Left renal cortex interstitium (tissue), 4 donors: ENCODE measurements at places on chromosomes 11 and 22. TPM values are rescaled to one million over a fixed set of nuclear protein-coding genes. Genes with fewer than 3 reads are reported as not detected.
A peak's percentile ranks its signal among the peaks of the same experiment; 100 is the strongest.

DNA sequence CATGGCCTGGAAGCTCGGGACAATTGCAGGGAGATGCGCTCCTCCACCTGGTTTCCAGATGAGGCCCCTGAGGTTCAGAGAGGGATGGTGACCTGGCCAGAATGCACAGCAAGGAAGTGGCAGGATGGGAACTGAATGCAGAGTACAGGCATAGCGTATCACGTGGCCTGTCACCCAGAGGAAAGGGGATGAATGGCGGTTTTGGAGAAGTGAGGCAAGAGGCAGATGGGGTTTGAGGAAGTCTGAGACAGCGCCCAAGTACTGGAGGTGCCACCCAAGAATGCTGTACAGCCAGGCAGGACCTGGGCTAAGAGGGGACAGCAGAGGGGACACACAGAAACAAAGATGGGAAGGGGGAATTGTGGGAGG lies 4.9 kb downstream of the RAB3IL1 start:
- DNase-seq, result no peak

DNA sequence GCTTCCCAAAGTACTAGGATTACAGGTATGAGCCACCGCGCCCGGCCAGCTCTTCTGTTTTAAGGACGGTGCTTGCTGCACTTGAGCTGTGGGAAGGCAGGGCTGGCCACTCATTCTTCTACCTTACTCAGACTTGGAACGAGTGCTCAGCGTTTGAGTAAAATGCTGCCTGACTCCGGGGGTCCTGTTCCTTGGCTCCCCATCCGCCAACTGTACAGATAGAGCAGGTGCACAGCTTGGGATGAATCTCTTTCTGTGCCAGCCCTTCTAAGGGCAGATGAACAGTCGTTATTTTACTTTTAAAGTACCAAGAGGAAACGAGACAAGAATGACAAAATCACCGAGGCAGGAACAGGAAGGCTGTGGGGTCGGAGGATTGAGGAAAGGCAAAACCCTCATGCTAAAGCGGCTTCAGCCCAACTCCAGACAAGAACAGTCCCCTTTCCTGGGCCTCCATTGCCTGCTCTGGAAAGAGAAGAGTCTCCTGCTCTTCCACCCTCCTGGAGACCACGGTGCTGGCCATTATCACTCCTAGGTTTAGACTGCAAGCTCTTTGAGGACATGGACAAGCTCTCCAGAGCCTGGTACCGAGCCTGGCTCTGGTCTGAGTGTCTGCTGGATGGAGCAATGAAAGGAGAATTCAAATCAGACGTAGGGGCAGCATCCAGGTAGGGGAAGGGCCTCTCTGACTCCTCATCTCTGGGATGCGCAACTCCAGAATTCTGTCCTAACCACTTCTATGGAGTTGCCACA lies 1.1 kb upstream of the SUN2 start:
- DNase-seq, result no peak

DNA sequence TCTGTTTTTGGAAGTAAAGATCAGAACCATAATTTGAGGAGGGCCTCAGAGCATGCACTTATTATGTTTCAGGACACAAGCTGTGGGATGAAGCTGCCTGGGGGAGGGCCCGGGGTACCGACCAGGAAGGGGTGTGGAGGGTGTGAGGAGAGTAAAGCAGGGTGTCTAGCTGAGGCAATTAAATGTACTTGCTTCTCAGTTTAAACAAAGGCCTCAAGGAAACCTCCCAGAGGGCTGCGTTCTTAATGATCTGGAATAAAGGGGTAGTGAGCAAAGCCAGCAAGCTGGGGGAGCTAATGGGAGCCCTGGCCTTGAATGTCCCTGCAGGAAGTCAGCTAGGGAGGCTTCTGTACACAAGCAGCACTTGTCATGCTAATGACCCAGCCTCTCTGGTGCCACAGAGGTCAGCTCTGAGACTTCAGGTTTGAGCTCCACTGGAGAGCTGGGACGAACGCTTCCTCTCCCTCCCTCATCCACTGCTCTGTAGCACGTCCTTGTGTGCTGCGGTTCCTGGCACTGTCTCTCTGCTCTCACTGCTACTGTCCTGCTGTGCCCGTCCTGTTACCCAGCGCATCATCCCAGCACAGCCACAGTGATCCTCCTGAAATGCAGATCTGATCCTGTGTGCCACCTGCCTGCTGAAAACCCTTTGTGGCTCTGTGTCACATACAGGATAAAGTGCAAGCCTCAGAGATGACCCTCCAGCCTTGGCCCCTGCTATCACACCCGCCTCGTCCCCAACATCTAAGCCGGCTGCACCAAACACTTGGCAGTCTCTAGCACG lies 159.7 kb downstream of the DBX1 start:
- DNase-seq, result peak; percentile 57

PLEKHB1 gene
- 17.6 TPM for polyA plus RNA-seq

DNA sequence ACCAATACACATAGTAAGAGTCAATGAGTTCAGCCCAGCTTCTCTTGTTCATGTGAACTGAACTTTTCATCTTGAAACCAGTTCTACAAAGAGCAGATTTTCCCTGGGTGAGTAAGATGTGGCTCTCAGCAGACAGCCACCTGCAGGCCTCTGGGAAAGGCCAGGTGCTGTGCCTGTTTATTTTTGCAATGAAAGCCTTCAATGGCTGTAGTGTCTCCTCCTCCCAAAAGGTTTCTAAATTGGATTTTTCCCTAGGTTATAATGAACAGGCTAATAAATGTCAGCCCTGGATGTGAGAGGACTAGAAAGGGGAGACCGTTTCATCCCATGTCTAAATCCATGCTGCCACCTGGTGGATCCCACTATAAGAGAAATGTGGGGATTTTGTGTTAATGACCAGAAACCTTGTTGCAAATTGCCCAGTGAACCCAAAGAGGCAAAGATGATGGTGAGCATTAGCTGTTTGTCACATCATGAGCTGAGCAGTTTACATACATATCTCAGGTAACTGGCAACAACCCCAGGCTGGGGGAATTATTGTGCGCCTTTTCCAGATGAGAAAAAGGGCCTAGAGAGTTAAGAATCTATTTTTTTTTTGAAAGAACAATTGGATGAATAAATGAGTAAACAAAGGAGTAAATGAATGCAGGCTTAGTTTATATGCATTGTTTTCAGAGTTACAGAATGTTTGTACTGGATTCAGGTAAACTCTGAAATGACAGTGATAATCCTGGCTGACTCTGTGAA lies 12.7 kb downstream of the C11orf91 start:
- no peak for DNase-seq

LRRC56 gene
- 4.9 TPM for polyA plus RNA-seq

- DNase-seq, result no peak
Observed at GRCh38 chr11:4763096-4763495, 6.6 kb downstream of the OR51F1 start.

DNA sequence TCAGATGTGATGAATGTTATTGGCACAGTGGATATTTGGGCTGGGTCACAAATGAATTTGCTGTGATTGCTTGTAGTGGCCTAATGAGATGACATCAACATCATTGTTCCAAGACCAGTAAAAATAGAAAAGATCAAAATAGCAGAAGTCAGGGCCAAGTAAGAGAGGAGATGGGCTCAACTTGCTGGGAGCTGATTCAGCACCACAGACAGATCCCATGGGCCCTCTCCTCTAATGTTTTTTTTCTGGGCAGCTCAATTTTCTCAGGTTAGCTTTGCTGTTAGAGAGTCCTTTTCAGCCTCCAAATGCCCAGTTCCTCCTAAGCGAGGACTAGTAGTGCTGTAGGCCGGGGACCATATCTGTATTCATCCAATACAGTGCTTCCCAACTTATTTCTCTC lies 86.0 kb upstream of the IZUMO1R start:
- DNase-seq, result no peak

RBM14 gene
- 98.0 TPM for polyA plus RNA-seq

DNA sequence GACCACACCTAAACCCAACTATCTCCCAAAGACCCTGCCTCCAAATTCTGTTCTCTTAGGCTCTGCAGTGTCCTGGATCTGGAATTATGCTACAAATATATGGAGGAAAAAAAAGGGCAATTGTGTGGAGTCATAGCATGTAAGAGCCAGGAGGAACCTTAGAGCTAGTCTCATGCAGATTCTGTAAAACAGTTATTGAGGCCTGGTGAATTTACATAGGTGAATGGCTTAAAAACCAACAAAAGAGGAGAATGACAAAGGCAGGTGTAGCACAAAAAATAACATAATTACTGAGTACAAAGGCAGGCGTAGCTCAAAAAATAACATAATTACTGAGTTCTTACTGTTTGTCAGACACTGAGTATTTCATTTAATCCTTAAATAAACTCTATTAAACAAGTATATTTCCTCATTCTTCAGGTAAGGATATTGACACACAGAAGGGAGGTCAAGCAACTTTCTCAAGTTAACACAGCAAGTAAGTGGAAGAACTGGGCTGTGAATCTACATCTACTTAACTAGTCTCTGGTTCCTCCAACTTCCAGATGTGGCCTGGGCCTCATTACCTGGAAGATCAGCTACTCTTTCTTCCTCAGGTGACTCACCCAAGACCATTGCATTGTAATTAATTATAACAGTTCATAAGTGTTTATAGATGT lies 938.9 kb upstream of the TENM4 start:
- no peak for DNase-seq

DNA sequence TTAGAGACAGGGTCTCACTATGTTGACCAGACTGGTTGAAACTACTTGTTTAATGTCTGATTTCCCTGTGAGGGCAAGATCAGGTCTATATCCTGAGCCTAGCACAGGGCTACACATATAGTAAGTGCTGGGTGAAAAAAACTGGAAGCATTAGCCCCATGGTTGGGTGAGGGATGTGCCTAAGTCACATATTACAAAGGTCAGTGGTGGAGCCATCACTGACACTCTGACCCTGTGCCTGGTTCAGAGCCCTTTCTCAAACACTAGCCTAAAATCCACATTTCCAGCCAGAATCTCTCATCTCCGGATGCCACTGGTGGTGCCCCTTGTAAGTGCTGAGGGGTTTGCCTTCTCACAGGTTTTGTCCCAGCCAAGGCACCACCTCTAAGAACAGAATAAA lies 9.0 kb downstream of the TBC1D10A start:
- no peak for DNase-seq

- DNase-seq, result no peak
Observed at GRCh38 chr11:75201771-75202170, 38.8 kb upstream of the TPBGL start.

- no peak for DNase-seq
Observed at GRCh38 chr22:40042312-40042711, 47.6 kb downstream of the FAM83F start.

- DNase-seq, result no peak
Observed at GRCh38 chr11:34432822-34433221, 5.9 kb upstream of the CAT start.

- no peak for DNase-seq
Observed at GRCh38 chr11:12503039-12503484, 125.7 kb downstream of the PARVA start.

GAL3ST3 gene
- polyA plus RNA-seq, result 8.6 TPM

DNA sequence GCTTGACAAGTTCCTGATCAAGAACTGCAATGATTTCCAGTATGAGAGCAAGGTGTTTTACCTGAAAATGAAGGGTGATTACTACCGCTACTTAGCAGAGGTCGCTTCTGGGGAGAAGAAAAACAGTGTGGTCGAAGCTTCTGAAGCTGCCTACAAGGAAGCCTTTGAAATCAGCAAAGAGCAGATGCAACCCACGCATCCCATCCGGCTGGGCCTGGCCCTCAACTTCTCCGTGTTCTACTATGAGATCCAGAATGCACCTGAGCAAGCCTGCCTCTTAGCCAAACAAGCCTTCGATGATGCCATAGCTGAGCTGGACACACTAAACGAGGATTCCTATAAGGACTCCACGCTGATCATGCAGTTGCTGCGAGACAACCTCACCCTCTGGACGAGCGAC lies 12.0 kb downstream of the YWHAH start:
- DNase-seq, result no peak

GRCh38 chr11:11046781-11047180 lies 188.9 kb upstream of the ZBED5 start:
- no peak for DNase-seq

DNA sequence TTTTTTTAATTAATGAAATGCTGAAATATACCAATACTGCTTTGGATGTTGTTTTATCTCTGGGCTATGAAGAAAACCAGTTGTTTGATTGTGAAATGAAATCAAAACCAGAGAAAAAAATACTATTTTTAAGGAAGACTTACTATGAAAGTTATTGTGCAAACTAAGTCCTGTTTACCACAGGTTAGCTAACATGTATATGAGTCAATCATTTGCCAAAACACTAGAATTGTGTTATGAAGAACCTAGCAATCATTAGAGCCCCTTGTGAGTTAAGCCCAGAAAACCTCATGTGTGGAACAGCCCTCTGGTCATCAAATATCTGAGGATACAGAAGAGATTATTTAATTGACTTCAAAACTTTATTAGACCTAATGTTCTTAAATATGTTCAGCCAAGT lies 83.7 kb downstream of the FAT3 start:
- DNase-seq, result no peak

GRCh38 chr22:39241794-39242594 lies 2.8 kb downstream of the PDGFB start:
- no peak for DNase-seq

DNA sequence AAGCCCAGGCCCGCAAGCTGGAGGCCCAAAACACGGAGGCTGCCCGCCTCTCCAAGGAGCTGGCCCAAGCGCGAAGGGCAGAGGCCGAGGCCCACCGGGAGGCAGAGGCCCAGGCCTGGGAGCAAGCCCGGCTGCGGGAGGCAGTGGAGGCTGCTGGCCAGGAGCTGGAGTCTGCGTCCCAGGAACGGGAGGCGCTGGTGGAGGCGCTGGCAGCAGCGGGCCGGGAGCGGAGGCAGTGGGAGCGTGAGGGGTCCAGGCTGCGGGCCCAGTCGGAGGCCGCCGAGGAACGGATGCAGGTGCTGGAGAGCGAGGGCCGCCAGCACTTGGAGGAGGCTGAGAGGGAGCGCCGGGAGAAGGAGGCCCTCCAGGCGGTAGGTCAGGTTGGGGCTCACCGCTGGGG lies 4.8 kb downstream of the CCDC88B start:
- DNase-seq, result no peak

CEP126 gene
- polyA plus RNA-seq, result 5.6 TPM

GRCh38 chr22:29253561-29254285 lies 14.1 kb downstream of the RHBDD3 start:
- DNase-seq, result no peak

- DNase-seq, result no peak
Observed at GRCh38 chr11:119999220-119999619, 138.7 kb downstream of the TRIM29 start.
